ENCODE measurements at places on chromosomes 2 and 18.
A peak's percentile ranks its signal among the peaks of the same experiment; 100 is the strongest.

- peak; percentile 35 for DNase-seq
Measured at GRCh38 chr2:207768866-207769596, 675 bp downstream of the FZD5 start.

- DNase-seq: no peak
Measured at GRCh38 chr2:1632510-1632909, 111.8 kb downstream of the PXDN start.

DNA sequence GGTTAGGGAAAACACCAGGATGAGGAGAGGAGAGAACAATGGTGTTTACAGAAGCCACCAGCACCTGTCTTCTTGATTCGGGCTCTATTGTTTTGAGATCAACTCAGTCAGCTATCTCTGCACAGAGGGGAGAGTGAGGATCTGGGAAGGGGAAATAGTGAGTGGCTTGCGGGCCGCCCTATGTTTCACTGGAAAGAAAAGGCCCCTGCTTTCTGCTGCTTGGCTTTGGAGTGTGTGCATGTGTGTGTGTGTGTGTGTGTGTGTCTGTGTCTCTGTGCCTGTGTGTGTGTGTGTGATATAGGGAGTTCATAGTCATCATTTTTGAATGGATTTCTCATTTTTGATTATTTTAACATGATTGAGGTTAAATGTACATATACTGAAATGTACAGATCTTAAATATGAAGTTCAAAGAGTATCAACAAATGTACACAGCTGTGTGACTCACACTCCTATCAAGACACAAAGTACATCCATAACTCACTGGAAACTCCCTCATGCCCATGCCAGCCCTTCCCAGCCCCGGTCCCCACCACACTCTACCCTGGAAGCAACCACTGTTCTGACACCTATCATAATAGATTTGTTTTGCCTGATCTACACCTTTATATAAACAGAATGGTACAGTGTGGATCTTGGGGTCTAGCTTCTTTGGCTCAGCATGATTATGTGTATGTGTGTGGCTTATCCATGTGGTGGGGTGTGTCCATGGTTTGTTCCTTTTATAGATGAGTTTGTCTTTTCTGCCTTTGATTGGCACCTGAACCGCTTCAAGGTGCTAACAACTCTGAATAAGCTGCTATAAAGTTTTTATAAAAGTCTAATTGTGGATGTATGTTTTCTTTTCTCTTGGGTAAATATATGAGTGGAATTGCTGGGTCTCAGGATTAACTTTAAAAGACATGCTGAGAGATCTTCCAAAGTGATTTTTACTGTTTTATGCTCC is 258.3 kb downstream of the SETBP1 start:
- no peak for DNase-seq

GRCh38 chr2:189629531-189630453 is 31.5 kb upstream of the ASNSD1 start:
- no peak for DNase-seq

DNA sequence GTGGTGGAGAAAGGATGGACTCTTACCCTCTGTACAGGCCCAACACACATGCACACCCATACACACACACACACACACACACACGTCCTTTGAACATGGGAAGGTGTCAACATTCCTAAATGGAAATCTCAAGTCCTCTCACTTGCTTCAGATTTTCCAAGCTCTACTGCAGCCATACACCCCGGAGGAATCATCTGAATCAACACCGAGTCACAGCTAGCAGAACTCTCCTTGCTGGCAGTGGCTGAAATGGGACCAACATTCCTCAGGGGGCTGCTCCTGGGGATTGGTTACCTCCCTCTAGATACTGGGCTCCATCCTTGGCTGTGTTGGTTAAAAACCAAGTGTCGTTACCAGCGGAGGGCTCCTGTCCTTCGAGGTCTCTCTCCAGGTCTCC is 112.7 kb downstream of the BCL11A start:
- DNase-seq: no peak

- peak; percentile 63 for DNase-seq
Measured at GRCh38 chr2:6475155-6475940, 390.4 kb downstream of the CMPK2 start.

DNA sequence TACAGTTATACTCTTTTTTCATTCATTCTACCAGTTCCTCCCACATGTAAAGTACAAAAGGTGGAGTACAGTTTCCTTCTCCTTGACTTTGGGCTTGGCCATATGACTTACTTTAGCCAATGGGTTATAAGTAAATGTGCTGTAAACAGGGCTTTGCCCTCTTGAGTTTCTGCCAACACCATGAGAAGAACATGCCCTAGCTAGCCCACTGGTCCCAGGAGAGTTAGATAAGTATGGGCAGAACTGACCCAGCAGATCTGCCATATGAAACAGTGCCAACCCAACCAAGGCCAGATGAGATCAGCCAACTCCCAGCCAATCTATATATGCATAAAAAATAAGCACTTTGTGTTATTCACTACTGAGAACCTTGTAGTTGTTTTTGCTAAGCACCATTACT is 25.5 kb downstream of the ZC3H8 start:
- no peak for DNase-seq

- no peak for DNase-seq
Measured at GRCh38 chr2:115163572-115163971, 721.1 kb downstream of the DPP10 start.

GRCh38 chr2:209368914-209369313 is 54.9 kb upstream of the MAP2 start:
- DNase-seq: no peak

- no peak for DNase-seq
Measured at GRCh38 chr2:134359367-134360081, 105.7 kb downstream of the MGAT5 start.
